Prostate gland (tissue), 2 donors: ENCODE measurements at places on chromosomes 1 and 21. TPM values are rescaled to one million over a fixed set of nuclear protein-coding genes. Genes with fewer than 3 reads are reported as not detected.

GRCh38 chr1:111487133-111487532 lies 13.3 kb downstream of the C1orf162 start:
- H3K27ac ChIP-seq: no peak overlapping the region
- H3K36me3 ChIP-seq: no peaks in the 10 kb centered on the region
- no peak for DNase-seq
- no peaks in the 10 kb centered on the region for H3K4me1 ChIP-seq
- no peak overlapping the region for H3K4me3 ChIP-seq
- H3K27me3 ChIP-seq: no peaks in the 10 kb centered on the region

DNA sequence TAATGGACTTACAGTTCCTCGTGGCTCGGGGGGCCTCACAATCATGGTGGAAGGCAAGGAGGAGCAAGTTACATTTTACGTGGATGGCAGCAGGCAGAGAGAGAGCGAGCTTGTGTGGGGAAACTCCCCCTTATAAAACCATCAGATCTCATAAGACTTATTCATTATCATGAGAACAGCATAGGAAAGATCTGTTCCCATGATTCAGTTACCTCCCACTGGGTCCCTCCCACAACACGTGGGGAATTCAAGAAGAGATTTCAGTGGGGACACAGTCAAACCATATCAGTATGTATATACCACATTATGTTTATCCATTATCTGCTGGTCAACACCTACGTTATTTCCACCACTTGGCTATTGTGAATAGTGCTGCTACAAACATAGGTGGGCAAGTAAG lies 352.3 kb upstream of the B3GALT2 start:
- no peaks in the 10 kb centered on the region for H3K36me3 ChIP-seq
- DNase-seq: no peak
- H3K27ac ChIP-seq: no peak overlapping the region
- no peaks in the 10 kb centered on the region for H3K27me3 ChIP-seq

- peaks cover 7% of the 10 kb centered on the region for H3K4me1 ChIP-seq
- H3K27me3 ChIP-seq: peaks cover 11% of the 10 kb centered on the region
- no peaks in the 10 kb centered on the region for H3K36me3 ChIP-seq
- H3K27ac ChIP-seq: no peak within 1 kb of the TSS
Observed at GRCh38 chr1:114153261-114154145, at the start of gene SYT6. TSS of gene SYT6 (minus strand) at chr1:114153869. CDS start at chr1:114153772, 97 bp downstream.

- no peaks in the 10 kb centered on the region for H3K36me3 ChIP-seq
- no peak overlapping the region for H3K4me3 ChIP-seq
- no peaks in the 10 kb centered on the region for H3K4me1 ChIP-seq
- no peak overlapping the region for H3K27ac ChIP-seq
- no peak for DNase-seq
Observed at GRCh38 chr1:14442669-14443068, 155.8 kb upstream of the KAZN start.

- no peaks in the 10 kb centered on the region for H3K27me3 ChIP-seq
- DNase-seq: no peak
- H3K27ac ChIP-seq: no peak overlapping the region
Observed at GRCh38 chr1:81547261-81547911, 253.3 kb upstream of the ADGRL2 start.

DNA sequence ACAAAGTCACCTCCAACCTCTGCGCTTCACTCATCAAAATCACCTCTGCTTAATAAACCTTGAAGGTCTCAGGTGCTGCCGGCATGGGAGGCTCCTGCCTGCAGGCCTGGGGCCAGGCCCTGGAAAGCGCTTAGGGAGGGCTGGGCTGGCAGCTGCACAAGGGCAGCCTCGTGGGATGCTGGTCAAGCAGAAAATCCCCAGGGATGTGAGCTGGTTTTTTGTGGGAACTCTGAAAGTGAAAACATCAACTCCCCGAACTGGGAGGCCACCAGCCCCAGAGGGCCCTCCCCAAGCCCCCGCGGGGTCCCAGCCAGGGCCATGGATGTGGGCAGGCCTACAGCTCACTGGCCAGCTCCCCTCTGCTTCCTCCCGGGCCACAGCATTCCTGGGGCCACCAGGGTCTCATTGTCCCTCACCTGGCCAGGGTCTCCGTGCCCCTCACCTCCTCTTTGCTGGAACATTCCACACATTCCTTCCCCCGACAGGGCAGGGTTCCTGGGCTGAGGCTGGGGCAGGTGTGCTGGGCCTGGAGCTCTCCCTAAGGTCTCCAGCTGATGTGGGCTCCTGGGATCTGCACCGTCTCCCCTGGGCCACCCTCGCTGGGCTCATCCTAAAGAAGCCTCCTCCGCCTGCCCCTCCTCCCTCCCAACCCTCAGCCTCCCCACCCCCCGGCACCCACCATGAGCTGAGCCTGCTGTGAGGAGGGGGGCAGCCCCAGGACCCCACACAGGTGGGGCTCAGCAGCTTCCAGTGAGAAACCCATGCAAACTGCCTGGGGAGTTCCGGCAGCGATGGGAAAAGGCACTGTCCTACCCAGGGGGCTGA lies 36.0 kb upstream of the POFUT2 start:
- no peaks in the 10 kb centered on the region for H3K36me3 ChIP-seq
- no peaks in the 10 kb centered on the region for H3K4me1 ChIP-seq
- no peak overlapping the region for H3K27ac ChIP-seq
- H3K27me3 ChIP-seq: no peaks in the 10 kb centered on the region
- no peak for DNase-seq

DNA sequence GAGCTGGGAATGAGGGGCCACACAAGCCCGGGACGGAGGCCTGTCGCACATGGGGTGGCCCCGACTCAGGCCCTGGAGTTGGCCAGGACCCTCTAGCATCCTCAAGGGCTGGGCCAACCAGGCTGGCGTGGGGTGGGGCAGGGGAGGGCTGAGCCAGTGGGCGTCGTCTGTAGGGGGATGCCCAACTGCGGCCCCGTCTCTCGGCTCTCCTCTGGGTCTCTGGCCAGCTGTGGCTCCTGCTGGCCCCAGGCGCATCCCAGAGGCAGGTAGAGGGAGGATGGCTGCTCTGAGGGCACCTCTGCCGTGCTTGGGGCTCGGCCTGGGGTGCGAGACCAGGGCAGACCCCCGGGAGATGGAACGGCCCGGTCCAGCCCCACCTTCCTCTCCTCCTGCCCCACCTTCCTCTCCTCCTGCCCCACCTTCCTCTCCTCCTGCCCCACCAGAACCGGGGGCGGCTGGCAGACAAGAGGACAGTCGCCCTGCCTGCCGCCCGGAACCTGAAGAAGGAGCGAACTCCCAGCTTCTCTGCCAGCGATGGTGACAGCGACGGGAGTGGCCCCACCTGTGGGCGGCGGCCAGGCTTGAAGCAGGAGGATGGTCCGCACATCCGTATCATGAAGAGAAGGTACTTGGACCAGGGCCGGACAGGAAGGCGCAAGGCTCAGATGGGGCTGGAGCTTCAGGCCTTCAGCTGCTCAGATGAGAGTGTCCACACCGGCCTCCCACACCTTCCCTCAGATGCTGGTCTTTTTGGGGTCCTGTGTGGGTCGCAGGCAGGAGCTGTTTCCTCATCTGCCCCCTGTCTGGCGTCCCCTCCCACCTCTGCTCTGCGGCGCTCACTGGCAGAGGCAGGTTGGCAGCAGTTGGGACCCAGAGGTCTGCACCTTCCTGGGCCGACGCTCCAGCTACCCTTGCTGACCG lies 6.2 kb downstream of the SAMD11 start:
- no peaks in the 10 kb centered on the region for H3K27me3 ChIP-seq
- no peaks in the 10 kb centered on the region for H3K36me3 ChIP-seq
- H3K27ac ChIP-seq: no peak overlapping the region
- H3K4me3 ChIP-seq: no peak overlapping the region

DNA sequence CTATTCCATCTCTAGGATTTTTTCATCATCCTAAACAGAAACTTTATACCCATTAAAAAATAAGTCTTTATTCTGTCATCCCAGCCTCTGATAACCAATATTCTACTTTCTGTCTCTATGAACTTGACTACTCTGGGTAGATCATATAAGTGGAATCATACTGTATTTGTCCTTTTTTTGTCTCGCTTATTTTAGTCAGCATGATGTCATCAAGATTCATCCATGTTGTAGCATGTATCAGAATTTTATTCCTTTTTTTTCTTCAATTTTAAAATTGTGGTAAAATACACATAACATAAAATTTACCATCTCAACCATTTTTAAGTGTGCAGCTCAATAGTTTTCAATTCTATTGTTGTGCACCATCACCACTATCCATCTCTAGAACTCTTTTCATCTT lies 90.0 kb downstream of the SYT14 start:
- no peaks in the 10 kb centered on the region for H3K27me3 ChIP-seq
- H3K4me1 ChIP-seq: no peaks in the 10 kb centered on the region
- H3K27ac ChIP-seq: no peak overlapping the region
- no peak overlapping the region for H3K4me3 ChIP-seq
- DNase-seq: no peak

GRCh38 chr1:224188286-224188685 lies 5.2 kb downstream of the DEGS1 start:
- no peak overlapping the region for H3K27ac ChIP-seq
- DNase-seq: no peak
- no peaks in the 10 kb centered on the region for H3K4me1 ChIP-seq
- no peaks in the 10 kb centered on the region for H3K27me3 ChIP-seq

- peaks cover 9% of the 10 kb centered on the region for H3K36me3 ChIP-seq
- H3K27ac ChIP-seq: peak overlapping the region; percentile 89
- H3K4me1 ChIP-seq: peaks cover 3% of the 10 kb centered on the region
- no peak for DNase-seq
- peak overlapping the region; percentile 96 for H3K4me3 ChIP-seq
Observed at GRCh38 chr1:228101994-228102790, 933 bp downstream of the C1orf35 start.

DNA sequence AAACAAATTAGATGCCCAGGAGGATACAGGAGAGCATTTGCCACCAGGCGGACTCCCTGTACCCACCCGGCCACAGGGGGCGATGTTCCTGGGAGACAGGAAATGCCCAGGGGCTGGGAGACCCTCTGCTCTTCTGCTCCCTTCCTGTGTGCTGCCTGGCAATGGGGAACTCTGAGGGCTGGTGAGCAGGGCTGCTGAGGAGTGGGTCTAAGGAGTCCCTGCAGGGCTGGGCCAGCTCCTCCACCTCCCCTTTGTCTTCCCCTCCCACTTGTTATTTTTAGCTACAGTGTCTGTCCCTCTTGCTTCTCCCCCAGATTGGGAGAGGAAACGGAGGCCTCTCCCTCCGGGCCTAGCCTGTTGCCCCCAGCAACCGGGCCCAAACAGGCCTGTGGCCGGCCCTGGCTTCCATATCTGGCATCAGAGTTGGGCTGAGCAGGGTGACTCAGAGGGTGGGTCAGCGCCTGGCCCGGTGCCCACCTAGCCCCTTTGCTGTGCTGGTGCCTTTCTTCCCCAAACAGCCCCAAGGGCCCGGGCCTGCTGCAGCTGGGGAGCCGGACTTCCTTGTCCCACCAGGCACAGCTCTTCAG lies 11.6 kb downstream of the LMNA start:
- peak overlapping the region; percentile 93 for H3K27ac ChIP-seq
- H3K27me3 ChIP-seq: no peaks in the 10 kb centered on the region
- no peak for DNase-seq

- no peak overlapping the region for H3K27ac ChIP-seq
- no peak for DNase-seq
- no peaks in the 10 kb centered on the region for H3K36me3 ChIP-seq
Observed at GRCh38 chr1:227432181-227432535, 113.9 kb upstream of the CDC42BPA start.

The FMO2 gene
- total RNA-seq: 10.6 TPM

The GIPC2 gene
- total RNA-seq: 2.2 TPM
